ENCODE measurements at places on chromosomes 4 and X.

DNA sequence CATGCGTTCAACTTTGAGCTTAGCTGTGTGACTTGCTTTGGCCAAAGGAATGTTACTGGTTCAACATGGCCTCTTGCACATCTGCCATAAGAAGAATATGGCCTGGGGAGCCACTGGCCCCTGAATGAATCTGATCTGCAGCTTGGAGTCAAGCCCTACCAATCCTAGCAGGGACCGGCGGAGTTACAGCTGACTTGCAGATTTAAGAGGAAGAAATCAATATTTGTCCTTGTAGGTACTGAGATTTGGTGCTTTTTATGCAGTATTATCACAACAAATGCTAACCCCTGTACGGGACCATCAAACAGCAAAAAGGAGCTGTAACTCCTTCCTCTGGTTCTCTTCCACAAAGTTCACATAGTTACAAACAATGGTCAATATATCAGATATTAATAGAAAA is 252.0 kb downstream of the LDB2 start:
- DNase-seq: no peak

GRCh38 chr4:189870511-189871234 is 70.0 kb upstream of the FRG1 start:
- DNase-seq: no peak

GRCh38 chrX:107429090-107429489 is 20.4 kb upstream of the FRMPD3 start:
- DNase-seq: no peak

GRCh38 chr4:86950831-86951525 is 16.2 kb downstream of the AFF1 start:
- no peak for DNase-seq

DNA sequence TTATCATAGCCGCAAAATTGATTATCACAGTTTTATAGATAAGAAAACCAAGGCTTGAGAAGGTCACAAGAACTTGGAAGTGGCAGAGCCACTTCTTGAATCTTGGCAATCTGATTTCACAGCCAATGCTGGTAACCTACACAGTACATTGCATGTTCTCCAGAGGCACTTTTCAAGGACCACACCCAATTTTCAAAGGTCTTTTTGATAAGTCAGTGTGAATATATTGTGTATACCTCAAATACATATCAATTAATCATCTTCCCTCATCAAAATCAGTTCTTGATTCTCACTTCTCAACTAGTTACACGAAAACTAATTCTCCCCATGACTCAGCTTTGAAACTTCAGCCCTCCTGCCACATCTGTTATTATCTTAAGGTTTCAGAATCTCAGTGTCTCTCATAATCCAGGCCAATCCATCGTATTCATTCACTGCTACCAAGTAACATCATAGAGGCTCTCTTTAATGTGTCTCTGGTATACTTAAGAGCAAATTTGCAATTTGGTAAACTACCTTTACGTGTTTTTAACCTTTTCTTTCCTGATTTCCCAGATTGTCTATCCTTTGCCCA is 16.8 kb downstream of the CAMK2D start:
- no peak for DNase-seq

GRCh38 chr4:159177265-159178150 is 74.6 kb downstream of the RAPGEF2 start:
- DNase-seq: no peak

DNA sequence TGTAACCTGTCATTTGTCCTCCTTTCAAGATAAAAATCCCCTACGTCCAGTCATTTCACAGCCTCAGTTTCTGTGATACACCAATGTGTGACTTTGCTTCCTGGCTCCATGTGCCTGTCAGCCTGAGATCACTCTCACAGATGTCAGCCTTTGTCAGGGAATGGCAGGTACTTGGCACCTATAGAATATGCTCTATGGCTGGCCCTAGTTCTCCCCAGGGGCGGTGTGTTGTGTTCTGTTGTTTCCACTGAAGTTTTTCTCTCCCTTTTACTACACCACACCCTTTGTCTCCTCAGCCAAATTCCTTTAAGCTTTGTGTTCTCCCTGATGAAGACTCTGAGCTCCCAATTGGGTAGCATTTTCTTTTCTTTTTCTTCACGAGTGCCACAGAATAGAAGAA is 81.7 kb downstream of the ALPK1 start:
- no peak for DNase-seq

GRCh38 chr4:71816676-71817303 is 32.9 kb upstream of the GC start:
- DNase-seq: no peak

- no peak for DNase-seq
Observed at GRCh38 chr4:90121676-90122354, 5.4 kb upstream of the CCSER1 start.

- no peak for DNase-seq
Observed at GRCh38 chr4:15495621-15496020, 25.9 kb downstream of the CC2D2A start.

DNA sequence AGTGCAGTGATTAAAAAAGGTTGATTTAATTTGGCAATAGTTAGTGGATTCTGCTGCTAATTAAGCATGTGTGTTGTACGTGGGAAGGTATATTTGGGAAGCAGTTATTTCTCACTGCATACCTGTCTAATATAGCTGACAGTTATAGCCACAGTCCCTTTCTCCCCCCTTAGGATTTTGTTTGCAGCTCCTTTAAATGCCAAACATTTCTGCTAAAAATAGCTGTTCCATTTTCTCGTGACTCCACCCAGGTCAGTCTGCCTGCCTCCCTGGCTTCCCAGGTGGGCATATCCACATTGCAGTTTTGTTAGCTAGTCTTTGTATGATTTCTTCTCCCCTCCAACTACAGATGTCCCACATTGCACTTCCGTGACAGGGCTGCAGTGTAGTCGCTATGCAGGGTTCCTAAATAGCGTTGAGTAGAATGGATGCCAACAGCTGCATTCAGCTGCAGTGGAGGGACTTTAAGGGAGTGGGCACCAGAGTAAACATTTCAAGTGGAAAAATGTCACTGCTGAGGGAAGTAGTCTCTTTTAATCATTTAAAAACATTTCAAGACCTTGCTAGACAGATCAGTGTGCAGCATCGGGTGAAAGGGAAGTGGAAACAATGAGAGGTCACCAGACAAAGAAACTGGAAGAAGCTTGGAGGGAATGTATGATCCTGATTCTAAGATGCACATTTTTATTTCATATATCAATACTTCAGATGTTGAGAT is 326.3 kb downstream of the RAPGEF2 start:
- DNase-seq: no peak

DNA sequence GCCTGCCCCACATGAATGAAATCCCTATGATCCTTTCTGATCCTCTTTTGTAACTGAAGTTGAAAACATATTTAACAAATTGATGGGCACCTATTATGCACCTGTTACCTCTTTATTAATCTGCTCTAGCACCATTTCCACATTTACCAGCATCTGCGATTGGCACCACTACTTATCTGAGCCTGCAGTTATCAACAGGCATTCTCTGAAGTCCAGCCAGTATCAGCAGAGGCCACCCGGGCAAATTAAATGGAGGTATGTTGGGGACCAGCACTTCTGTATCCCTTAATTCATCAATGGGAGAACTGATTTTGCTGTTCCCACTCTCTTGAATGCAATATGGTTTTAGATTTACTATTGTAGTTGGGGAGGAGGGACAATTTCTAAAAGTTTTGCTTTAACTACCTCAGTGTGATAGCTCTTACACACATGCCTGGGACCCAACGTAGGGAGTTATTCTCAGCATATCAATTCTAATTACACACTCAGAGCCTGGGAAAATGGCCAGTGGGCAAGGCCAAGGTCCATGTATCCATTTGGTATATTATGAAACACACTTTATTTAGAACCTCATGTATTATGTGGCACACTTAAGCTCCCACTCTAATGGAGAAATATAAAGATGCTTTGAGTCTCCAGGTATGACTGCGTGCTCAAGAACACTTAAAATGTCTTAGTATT is 1927.1 kb upstream of the PCDH7 start:
- DNase-seq: no peak

- DNase-seq: no peak
Observed at GRCh38 chr4:8362483-8362882, 78.0 kb downstream of the ACOX3 start.

- DNase-seq: no peak
Observed at GRCh38 chr4:168503652-168504362, 7.0 kb downstream of the PALLD start.

DNA sequence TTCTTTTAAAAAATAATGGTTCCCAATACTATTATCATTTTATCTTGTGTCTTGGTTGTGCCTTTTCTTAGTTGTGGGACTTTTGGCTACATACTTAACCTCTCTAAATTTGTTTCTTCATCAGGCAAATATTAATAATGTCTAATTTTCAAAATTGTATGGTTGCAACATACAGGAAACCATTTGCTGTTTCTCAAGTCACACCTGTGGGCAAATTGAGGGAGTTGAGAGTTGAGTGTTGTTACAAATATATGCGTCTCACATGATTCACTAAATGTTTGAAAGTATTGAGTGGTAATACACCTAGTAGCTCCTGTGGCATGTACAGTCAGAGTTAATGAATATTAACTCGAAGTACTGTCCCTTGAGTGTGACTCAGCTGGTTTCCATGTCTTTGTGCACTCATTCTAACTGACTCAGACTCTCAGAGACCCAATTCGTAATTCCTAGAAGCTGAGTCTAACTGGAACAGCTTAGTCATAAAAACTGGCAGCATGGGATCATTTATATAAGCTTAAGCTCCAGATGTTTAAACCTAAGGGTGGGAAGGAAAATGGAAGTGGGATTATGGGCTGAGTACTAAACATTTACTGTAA is 802.4 kb downstream of the TRIML1 start:
- DNase-seq: no peak

GRCh38 chrX:56785442-56785841 is 56.4 kb downstream of the NBDY start:
- DNase-seq: no peak

- DNase-seq: no peak
Observed at GRCh38 chr4:35649778-35650177, 594.5 kb downstream of the ARAP2 start.

GRCh38 chr4:171956678-171957077 is 143.5 kb downstream of the GALNTL6 start:
- no peak for DNase-seq

DNA sequence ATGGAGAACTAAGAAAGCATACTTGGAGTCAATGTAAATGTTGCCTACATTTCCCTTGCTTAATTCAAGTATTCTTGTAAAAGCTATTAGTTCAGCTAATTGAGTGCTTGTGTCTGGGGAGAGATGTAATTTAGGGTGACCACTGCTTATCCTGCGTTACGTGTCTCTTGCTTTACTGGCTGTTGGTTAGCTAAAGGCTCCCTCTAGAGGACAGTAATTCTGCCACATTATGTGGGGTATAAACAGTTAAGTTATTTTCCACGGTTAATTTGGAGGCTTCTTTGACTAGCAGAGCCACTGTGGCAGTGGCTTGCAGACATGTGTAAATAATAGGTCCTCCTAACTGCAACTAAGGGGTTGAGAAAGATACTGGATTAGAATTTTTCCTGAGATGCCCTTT is 25.3 kb upstream of the NAF1 start:
- DNase-seq: no peak

- no peak for DNase-seq
Observed at GRCh38 chr4:179855469-179855868, 2387.7 kb upstream of the TENM3 start.

- no peak for DNase-seq
Observed at GRCh38 chr4:122882857-122883735, 39.3 kb downstream of the NUDT6 start.

- no peak for DNase-seq
Observed at GRCh38 chrX:87664381-87664780, 146.8 kb downstream of the KLHL4 start.

GRCh38 chrX:151416579-151416978 is 19.6 kb downstream of the VMA21 start:
- DNase-seq: no peak

DNA sequence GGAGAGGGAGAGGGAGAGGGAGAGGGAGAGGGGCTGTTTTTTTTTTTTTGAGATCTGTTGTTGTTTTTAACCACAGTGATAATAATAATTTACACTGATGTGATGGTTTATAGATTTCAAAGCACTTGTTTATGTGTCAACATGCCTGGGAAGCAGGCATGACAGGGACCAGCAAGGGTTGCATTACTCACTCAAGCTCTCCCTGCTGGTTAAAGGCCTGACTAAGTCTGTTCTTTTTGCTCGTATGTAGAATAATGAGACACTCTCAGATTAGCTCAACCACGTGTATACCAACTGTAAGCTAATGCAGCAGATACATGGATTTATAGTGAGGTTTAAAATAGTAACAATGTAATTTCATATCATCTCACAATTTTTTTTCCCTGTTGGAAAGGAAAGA is 134.6 kb upstream of the BOD1L1 start:
- no peak for DNase-seq

GRCh38 chr4:89411539-89412309 is 104.1 kb upstream of the GPRIN3 start:
- DNase-seq: no peak

GRCh38 chr4:110271986-110272385 is 73.6 kb upstream of the ELOVL6 start:
- DNase-seq: no peak
